ENCODE measurements at places on chromosomes 1 and 21.

DNA sequence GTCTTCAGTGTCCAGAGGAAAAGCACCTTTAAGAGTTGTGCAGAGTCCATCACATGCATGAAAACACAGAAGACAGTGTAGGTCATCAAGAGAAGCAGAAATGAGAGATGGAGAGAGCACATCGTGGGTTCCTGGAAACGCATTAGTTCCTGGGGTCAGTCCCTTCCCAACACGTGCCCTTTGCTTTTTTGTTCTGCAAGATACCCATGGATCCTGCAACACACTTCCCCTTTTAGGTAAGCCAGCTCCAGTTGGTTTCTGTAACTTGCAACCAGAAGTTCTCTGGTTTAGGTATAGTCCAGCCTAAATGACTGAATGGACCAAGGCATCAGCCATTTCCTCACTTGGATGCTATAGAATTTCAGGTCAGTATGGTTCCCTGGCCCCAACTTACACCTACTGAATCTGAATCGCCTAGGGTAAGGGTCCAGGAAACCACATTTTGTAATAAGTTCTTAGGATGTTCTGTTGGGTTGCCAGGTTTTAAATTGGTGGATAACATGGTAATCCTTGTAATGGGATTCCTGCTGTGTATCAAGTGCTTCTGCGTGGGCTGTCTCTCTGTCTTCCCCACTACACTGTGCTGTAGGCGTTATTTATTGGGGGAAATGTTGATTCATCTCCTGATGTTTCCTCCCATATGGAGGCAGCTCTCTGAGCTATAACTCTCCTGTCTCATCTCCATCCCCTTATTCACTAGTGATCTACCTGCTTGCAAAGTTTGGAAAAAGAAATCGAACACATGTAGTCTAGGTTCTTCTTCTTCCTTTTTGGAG is 230.6 kb downstream of the TNR start:
- no peak for DNase-seq

GRCh38 chr1:154777781-154778180 is 92.3 kb downstream of the KCNN3 start:
- DNase-seq, result no peak

DNA sequence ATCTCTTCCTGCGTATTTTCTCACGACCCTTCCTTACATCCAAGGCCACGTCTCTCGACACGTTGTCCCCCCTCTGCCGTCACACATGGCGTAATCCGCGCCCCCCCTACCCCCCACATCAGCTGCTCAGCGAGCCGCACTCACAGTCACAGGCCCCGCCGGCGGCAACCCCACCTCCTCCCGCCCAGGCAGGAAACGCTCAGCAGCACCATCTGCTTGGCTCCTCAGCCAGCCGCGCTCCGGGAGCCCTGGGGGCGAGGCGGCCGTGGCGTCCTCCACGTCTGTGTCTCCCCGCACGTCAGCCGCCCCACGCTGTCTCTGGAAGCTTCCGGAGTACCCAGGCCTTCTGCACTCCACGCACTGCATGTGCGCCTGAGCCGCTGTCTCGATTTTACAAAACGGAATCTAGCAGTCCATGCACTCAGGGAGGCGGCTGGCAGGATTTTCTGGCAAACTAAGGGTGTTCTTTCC is 64.6 kb downstream of the SIK1 start:
- no peak for DNase-seq

- DNase-seq, result no peak
Observed at GRCh38 chr1:114585231-114585630, 3.8 kb upstream of the BCAS2 start.

- peak; percentile 82 for DNase-seq
Observed at GRCh38 chr1:41650028-41650880, 165.8 kb upstream of the EDN2 start.

GRCh38 chr1:150567341-150567716 is 12.1 kb downstream of the MCL1 start:
- DNase-seq, result no peak

DNA sequence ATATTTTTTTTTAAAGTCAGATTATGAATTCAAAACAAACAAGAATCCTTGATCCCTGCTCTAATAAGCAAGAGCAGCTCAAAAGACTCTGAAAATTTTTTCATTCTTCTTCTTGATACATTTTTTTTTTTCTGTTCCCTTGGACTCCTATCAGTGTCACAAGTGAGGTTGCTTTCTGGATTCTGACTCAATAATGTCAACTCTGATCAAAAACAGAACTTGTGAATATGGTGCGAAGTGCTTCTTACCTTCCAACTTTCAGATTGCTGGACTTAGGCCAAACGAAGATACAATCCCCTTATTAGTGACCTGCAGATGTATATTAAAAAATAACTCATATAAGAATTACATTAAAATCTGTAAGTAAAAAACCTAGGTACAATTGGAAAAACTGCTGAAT is 136.1 kb downstream of the GPATCH2 start:
- DNase-seq, result no peak

- DNase-seq, result no peak
Observed at GRCh38 chr1:1331068-1331965, at the start of gene TAS1R3. Gene TAS1R3, plus strand, starts transcription at chr1:1331280. Its CDS starts 66 bp downstream, at chr1:1331346.

DNA sequence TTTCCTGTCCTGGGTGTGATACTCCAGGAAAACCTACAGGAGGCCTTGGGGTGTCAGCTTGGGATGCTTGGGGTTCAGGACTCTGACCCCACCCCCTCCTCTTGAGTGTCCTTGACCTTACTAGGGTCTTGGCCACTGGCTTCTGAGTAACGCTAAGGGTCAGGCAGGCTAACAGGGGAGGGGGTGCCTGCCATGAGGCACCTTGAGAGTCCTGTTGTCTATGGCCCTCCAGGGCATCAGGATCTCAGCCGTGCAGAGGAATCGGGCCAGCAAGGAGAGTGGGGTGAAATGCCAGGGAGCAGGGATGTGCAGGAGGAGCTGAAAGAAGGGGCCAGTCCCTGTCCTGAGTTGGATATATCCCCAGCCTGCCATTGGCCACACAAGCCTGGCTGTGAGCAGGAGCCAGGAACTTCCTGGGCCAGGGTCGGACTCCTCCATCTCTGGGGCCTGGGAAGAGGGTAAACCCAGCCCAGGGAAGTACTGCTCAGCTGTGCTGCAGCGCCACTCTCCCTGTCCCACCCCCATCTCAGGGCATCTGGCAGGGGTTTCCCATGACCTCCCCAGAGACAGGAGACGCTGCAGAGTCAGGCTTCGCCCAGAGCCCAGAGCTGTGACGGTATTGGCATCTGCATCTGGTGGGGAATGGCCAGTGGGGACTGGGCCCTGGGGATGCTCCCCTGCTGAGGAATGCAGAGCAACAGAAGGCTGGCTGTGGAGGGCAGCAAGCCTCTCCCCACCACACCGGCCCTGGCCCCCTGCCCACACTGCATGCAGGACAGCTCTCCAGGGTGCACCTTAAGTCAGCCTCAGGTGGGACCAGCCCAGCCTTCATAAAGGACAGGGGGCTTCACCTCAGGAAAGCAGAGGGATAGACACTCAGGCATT is 6.3 kb downstream of the KIF21B start:
- no peak for DNase-seq

DNA sequence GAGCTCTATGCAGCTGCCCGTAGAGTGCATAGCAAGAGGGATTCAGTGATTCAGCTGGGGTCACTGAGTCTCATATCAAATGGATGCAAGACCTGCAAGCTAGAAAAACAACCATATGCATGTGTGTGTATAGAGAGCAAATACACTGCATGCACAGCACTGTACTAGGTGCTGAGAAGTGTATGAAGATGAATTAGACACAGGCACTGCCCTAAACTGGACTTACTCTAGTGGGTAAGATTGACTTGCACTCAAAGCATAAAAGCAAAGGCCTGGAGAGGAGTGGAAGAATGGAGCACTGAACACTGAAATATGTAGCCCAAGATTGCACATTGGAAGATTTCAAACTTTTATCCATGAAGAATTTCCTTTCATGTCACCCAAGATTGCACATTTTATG is 5.5 kb upstream of the GBP1 start:
- DNase-seq, result no peak

DNA sequence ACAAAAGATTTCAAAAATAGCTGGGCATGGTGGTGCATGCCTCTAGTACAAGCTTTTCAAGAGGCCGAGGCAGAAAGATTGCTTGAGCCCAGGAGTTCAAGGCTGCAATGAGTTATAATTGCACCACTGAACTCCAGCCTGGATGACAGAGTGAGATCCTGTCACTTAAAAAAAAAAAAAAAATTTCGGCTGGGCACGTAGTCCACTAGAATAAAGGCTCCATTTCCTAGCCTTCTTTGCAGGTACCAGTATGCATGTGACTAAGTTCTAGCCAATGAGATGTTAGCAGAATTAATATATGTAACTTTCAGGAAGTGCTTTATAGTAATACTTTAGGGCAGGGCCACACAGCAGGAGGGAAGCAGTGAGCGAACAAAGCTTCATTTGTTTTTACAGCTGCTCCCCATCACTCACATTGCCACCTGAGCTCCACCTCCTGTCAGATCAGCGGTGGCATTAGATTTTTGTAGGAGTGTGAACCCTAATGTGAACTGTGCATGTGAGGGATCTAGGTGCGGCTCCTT is 28.8 kb upstream of the SYDE2 start:
- no peak for DNase-seq

DNA sequence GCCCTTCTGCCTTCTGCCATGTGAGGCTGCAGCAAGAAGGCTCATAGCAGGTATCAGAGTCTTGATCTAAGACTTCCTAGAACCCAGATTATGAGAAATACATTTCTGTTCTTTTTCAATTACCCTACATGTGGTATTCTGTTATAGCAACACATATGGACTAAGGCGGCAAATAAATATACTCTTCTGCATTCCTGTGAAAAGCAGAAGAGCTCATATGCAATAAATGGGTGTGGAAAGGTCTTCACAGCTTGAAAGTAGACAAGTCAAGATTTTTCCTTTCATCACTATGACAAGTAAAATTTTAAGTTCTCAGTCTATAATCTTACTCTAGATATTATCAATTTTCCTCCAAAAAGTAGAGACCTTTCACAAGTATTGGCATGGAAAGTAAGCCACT is 36.6 kb downstream of the TNFSF18 start:
- DNase-seq, result no peak

- DNase-seq, result no peak
Observed at GRCh38 chr1:173341307-173341706, 134.2 kb upstream of the TNFSF4 start.

GRCh38 chr1:119790451-119791198 is 20.6 kb downstream of the REG4 start:
- DNase-seq, result no peak

DNA sequence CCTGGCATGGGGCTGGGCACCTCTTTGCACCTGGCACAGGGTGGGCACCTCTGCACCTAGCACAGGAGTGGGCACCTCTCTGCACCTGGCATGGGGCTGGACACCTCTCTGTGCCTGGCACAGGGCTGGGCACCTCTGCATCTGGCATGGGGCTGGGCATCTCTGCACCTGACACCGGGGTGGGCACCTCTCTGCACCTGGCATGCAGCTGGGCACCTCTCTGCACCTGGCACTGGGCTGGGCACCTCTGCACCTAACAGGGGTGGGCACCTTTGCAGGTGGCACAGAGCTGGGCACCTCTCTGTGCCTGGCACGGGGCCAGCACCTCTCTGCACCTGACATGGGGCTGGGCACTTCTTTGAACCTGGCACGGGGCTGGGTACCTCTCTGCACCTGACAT is 29.4 kb upstream of the CCDC27 start:
- no peak for DNase-seq

DNA sequence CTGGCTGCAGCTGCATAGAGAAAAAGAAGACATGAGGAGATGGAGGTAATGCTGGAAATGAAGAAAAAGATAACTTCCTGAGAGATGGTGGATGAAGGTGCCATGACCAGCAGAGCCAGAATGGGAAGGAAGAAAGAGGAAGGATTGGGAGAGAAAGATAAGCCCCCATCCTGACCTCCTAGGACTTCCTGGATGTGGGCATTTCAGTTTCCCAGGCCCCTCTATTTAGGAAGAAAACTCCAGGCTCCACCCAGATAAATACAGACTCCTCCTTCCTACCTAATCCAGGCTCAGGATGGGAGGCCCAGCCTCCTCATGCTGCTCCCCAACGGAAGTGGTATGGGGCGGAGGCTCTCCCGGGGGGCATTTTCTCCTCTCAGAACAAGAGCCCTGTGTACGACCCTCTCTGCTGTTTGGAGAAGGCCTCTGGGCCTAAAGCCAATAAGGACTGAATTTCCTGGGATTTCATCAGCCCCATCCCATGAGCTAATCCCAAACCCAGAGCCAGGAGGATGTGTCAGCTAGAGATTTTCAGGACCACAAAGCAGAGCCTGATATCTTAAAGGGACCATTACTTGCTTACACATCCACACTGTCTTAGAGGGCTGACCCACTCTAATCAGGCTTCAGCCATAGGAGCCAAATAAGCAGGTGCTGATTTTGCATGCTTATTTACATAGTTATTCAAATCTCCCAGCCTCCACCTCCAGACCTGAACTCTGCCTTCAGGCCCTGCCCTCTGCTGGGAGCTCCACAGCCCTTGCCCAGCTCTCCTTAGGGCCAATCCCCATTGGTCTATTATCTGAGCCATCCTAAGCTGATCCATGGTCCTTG is 5.1 kb upstream of the ARHGEF2 start:
- no peak for DNase-seq

- no peak for DNase-seq
Observed at GRCh38 chr1:208009303-208009702, 98.4 kb upstream of the CD34 start.

DNA sequence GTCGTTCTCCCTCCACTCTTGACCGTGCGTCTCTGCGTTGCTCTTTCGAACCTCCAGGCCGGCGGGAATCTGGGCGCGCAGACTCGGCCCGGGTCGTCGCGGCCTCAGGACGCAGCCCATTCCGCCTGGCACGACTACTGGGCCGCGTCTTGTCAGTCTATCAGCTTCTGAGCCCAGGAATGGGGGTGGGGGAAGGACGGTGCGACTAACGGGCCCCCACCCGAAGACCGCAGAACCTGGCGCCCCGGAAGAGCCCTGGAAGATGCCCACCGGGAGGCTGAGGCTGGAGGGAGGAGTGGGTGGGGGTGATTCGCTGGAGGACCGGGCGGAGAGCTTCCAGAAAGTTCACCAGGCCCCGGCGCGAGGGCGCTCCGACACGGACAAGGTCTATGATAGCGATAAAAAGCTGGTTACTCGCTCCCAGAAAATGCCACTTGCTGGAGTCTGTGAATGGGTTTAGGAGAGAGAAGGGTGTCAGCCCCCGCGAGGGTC is 1.7 kb upstream of the DMRTA2 start:
- no peak for DNase-seq

GRCh38 chr1:155950829-155951228 is 9.4 kb downstream of the RXFP4 start:
- DNase-seq, result no peak

- DNase-seq, result no peak
Observed at GRCh38 chr1:155884982-155885381, 25.6 kb downstream of the SYT11 start.

- no peak for DNase-seq
Observed at GRCh38 chr1:5995871-5996630, 3.8 kb upstream of the NPHP4 start.

GRCh38 chr1:206582537-206582936 is 29.7 kb downstream of the EIF2D start:
- no peak for DNase-seq

DNA sequence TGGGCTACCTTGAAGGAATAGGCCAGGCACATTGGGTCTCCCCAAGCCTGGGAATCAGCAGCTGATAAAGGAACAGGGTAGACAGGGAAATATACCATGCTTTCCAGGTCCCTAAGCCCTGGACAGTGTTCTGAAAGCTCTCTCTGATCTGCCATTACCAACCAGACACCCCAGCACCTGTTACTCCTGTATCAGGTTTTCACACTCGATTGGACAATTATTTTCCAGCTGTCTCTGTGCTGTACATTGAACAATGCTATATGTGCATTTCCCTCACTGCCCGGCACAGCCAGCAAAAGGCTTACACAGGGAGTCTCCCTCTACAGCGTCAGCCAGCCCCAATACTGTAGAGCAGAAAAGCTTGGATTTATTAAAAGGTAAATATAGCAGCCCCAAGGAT is 4.7 kb downstream of the CFAP45 start:
- no peak for DNase-seq

GRCh38 chr1:184691719-184692324 is 62.8 kb downstream of the EDEM3 start:
- DNase-seq, result no peak

Data from mesenteric fat pad (tissue), 1 donor.